ENCODE measurements at places on chromosomes 1 and 21.

DNA sequence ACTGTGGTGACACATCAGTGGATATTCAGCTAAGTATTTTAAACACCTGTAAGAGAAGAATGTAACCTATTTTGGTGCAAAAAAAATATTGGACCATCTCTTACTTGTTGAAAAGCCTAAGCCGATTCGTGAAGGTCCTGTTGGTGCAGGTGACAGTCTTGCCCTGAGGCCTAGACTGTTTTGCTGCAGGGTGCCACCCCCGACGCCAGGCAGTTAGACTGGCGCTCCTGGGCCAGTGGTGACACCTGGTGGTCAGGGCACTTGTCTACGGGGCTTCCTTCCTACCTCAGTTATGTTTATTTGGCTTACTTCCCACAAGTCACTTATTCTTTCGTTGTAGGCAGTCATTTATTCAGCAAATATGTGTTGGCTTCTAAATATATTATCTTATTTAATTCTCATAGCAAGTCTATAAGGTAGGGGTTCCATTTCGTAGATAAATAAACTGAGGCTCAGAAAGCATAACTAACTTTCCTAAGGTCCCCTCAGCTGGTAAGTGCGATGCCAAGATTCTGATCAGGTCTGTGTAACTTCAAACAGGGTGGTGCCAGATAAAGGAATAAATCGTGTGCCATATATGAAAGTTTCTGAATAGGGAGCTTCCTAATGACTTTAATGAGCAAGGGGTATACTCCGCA lies 1.9 kb downstream of the EEIG2 start:
- no peak for DNase-seq

DNA sequence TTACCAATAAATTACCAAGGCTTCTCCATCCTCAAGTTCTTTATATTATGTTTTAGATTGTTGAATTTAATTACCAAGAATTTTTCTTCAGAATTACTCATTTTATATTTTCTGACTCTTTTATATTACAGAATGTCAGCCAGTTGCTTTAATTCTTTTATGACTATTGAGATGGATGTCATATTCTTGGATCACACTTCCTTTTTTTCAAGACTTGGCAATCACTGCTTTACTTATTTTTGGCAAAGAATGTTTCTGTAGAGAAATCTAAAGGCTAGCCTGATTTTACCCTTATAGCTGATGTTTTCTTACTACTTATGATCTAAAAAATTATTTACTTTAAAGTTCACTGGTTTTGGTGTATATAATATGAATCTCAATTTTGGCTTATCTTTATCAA lies 721.1 kb upstream of the TMPRSS15 start:
- DNase-seq: no peak

GRCh38 chr1:35644204-35644603 lies 2.9 kb upstream of the PSMB2 start:
- no peak for DNase-seq

DNA sequence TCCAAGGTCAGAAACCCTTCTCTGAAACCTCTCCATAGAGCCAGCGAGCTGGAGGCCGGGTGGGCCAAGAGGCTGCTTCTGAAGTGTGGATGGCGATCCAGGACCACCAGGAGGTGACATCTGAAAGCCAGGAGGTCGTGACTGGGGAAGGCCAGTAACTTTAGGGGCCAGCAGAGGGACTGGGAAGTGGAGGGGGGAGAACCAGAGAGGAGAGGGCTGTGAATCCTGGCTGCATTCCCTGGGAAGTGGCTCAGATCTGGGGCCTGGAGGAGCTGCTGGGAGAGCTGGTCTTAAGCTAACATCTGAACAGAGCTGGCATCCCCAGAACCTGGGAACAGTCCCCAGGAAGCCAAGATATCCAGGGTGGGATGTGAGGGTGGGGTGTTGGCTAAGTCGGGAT lies 11.3 kb upstream of the EPHA8 start:
- DNase-seq: no peak

DNA sequence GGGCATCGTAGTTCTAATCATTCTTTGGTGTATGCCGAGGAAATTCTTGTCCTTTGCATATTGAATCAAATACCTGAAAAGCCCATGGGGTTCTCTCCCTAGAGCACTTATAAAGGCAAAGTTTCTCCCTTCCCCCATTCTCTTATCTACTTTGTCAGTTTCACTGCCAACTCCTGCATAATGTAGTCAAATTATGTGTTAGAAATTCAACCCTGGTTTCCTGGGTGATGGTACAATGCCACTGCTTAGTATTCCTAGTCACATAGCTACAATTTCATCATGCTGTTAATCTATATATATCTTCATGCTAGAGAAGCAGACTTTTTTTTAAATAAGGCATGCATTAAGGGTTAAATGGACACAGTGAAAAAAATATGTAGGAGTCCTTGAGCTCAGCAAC lies 119.0 kb downstream of the PDE4B start:
- no peak for DNase-seq

- DNase-seq: no peak
Measured at GRCh38 chr1:201068976-201069375, 43.2 kb downstream of the CACNA1S start.

DNA sequence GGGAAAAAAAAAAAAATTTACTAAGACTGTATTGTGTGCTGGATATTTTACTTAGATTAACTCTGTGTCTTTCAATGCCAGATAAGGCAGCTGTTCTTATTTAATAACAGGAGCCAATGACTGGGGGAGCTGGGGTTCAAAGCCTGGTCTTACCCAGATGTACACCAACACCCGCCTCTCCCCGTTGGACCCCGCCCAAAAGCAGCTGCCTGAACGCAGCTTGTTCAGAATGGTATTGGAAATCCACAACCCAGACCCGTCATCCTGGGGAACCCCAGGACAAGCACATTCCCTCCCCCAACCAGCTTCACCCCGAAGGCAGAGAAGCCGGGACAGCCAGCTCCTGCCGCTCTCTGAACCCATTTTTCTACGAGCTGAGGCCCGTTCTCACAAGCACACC lies 113.6 kb upstream of the TMPRSS2 start:
- DNase-seq: no peak

DNA sequence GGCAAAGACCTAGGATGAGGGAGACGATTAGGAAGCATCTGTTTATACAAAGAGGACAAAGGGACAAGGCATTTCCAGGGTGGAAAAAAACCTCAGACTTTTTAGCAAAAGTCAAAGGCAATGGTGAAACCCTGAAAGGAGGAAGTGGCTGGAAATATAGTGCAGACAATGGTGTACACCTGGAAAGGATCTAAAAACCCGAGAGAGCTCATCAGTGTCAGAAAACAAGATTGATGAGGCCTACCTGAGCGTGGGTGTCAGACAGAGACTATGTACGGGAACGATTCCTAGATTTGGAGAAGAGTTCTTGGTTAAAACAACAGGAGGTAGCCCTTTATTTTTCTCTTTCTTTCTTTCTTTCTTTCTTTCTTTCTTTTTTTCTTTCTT lies 68.8 kb upstream of the HUNK start:
- no peak for DNase-seq

DNA sequence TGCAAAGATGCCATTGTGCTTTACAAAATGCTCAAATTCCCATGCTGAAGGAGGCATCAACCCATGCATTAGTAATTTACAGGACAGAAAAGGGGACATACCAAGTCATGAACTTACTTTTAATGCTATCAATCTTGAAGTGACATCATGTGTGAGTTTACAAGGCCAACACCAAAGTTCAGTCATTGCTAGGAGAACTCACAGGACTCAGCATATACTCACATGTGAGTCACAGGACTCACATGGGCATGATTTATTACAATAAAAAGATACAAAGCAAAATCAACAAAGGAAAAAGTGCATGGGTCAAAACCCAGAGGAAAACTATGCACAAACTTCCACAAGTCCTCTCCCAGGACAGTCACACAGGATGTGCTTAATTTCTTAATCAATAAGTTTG lies 1656.0 kb downstream of the MRPL39 start:
- no peak for DNase-seq

DNA sequence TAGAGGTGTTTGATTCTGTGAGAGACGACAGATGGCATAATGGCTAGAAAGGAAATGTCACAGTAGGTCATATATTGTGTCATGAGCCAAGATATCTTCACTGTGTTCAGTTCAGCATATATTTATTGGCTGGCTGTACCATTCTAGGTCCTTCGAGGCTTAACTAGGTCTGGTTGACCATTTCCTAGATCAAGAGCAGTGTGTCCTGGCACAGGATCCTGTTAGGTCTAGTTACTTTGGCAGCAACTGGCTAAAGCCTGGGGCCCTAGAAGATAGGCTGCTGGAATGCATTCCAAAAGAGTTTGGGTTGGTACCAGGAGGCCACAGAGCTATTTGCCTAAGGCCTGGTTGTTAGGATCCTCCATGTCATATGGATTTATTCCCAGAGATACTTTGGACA lies 20.9 kb downstream of the ZBTB40 start:
- no peak for DNase-seq

- DNase-seq: no peak
Measured at GRCh38 chr1:169890761-169891538, 2.7 kb downstream of the SCYL3 start.

- no peak for DNase-seq
Measured at GRCh38 chr21:33847588-33848248, 67.9 kb downstream of the ATP5PO start.

- DNase-seq: no peak
Measured at GRCh38 chr1:226657895-226658545, 81.1 kb downstream of the ITPKB start.

- DNase-seq: no peak
Measured at GRCh38 chr1:13731897-13732296, 31.9 kb downstream of the PRDM2 start.

- DNase-seq: no peak
Measured at GRCh38 chr1:160094291-160094625, 4.2 kb downstream of the IGSF8 start.
